ENCODE measurements at places on chromosomes 5 and 9.
A peak's percentile ranks its signal among the peaks of the same experiment; 100 is the strongest.

GRCh38 chr5:135264451-135265440 lies 134.3 kb downstream of the MACROH2A1 start:
- no peak for DNase-seq

DNA sequence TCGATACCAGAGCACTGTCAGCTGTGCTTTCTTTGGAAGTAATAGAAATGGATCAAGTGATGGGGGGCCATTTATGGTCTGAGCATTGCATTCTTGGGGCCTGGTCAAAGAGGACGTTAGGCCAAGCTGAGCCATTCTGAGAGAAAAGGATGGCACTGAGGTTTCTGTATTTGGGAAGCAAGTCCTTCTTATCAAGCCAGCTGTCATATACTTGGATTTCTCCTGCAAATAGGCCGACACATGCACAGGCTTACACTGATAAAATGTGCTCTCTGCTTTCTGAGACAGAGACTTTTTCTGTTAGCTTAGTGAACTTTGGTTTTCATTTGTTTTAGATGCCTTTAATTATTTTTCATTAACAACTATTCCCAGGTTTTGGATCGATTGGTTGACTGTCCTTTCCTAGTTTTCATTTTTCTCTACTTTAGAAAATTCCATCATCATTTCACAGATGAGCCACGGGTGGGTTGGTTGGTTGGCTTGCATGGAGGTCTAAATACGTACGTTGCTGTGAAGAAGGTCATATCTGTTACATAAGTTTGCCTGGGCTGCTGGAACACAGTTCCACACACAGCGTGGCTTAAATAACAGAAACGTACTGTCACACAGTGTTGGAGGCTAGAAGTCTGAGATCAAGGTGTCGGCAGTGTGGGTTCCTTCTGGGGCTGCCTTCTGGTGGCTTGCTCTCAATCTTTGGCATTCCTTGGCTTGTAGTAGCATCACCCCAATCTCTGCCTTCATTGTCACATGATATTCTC lies 20.3 kb downstream of the TMOD1 start:
- no peak for DNase-seq

DNA sequence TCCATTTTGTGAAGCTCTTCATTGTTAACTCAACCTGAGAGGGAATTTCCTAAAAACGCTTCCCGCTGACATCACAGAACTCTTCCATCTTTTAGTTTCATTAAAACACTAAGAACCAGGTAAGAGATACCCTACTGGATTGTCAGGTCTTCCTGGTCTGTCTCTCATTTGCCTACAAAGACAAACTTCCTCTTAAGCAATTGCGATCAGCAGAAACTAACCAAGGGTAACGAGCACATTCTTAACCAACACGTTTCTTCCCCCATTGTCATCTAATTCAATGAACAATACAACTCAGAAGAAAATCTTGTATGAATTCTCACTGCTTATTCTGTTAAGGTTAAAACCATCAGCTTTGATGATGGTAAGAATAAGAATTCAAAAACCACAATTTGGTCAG lies 6.6 kb downstream of the FBXW11 start:
- DNase-seq, result no peak

DNA sequence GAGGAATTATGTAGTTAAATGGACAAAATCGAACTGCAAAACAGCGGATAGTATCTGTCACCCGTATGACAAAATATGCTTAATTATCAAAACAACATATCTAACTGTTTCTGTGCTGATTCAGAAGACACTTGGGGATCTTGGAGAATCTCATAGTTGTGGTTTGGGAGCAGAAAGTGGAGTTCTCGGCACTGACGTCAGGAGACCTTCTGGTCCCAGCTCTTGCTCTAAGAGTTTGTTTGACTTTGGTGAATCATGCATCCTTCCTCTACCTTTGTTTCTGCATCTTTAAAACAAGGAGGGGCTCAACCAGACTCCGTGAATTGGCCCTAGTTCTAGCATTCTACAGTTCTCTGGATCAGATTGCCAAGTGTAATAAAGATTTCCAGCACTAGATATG lies 37.0 kb upstream of the TAF1L start:
- DNase-seq, result no peak

GRCh38 chr5:1442222-1443145 lies 2.8 kb downstream of the SLC6A3 start:
- DNase-seq, result no peak

DNA sequence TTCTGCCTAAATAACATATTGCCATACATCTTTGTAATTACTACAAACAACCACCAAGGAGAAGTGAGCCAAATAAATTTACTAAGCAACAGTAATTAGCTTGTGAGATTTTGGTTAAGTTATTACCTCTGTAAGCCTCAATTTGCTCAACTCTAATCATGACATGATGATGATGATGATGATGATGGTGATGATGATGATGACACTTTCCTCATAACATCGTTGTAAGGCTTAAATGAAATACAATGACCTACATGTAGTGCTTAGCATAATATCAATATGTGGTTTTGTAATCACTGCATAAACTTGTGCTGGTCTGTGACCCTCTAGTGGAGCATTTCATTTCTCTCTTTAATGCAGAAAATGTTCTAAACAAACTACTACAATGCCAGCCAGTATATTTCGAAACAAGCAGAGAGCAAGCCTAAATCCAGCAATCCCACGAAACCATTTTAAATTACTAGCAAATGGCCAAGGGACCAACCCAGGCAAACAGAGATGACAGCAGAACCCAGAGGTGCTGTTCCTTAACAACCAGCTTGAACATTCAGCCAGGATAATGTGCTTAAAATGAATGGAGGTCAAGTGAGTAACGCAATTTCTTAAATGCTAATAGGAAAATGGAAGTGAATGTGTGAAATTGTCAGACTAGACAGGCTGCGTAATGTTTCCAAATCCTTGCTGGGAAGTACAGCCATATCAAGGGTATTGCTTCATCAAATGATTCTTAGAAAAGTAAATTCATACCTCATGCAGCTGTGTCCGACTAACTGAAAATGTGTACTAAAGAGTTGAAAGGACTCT lies 281.9 kb upstream of the PUM3 start:
- no peak for DNase-seq

DNA sequence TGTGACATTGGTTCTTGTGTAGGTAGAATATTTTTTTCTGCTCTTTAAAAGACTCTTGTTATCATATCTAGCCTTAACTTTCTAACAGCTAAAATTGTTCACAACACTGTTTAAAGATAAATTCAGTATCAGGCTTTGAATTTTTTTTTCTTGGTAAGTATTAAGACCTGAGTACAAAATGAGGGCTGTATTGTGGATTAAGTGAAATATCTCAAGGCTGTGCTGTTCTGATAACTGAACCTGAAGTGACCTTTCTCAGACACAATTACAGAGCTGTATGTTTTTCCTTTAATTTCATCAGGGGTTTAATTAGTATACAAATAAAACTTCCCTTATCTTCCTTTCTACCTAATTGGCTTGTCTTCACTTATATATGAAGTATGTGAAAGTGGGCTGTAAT lies 290.5 kb downstream of the CCDC171 start:
- DNase-seq, result no peak

DNA sequence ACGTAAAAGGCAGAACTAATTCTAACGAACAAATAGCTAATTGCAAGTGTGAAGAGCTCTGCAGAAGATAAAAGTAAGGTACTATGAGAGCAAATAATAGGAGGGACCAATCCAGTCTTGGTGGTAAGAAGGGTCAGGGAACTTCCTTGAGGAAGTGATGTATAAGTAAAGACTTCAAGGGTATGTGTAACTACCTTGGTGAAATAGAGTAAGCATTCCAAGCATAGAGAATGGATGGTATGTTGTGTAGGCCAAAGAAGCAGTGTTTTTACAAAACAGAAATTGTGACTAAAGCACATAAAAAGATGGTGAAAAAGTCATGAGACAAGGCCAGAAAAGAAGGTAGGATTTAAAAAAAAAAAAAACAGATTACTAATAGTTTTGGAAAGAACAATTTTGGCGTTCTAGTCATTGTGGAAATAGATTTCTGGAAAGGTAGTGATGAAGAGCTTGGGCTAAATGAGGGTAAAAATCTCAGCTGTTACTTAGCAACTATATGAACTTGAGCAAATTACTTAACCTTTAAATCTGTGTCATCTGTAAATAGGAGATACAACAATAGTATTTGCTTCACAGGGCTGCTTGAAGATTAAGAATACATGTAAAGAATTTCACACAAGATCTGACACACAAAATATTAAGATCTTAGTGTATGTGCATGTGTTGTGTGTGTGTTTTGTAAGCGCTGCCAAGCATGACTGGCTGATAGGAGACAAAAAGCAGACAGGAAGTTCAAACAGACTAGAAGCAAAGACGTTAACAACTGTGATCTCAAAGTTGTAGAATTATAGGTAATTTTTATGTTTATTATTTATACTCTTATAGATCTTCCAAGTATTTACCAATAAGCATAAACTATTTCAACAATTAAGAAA lies 73.5 kb downstream of the NR6A1 start:
- no peak for DNase-seq

DNA sequence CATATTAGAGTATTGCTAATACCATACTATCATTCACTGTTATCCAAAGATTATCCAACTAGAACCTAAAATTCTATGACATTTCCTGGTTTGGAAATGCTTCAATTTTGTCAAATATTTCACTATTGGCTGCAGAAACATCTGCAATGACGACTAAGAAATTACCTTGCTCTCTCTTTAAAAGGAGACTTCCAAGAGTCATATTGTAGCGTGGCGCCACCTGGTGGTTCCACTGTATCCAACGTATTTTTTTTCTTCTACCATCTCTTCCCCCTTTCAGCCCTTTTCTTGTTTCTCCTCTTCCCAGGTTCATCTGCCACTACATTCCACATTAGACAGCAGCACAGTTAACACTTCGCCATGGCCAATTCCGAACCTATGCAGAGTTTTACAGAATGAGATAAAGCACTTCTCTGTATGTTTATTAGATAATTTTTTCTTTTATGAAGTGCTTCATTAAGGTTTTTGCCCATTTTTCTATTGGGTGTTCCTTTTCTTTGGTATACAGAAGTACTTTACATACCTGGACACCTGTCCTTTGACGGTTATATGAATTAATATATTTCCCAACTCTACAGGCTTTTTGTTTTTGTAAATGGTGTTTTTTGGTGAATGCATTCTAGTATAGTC lies 153.5 kb downstream of the CDC42SE2 start:
- DNase-seq, result peak; percentile 69

DNA sequence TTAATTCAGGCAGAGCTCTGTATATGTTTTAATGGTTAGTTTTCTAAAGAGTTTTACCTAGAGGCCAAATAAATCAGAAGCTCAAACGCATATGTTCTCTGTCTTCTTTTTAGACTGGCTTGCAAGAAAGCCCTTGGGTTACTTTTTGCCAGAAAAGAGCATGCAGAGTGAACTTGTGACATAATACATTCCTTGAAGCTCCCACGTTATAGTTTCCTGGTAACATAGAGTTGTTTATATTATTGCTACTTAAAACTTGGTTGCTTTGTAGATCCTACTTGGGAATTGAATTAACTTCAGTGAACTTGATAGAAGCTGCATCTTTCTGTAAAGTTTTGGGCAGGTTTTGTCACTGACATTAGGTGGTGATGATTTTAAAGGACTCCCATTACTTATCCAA lies 102.9 kb downstream of the C9orf152 start:
- no peak for DNase-seq

GRCh38 chr9:93864032-93864431 lies 91.1 kb downstream of the BARX1 start:
- no peak for DNase-seq

GRCh38 chr5:40406741-40407211 lies 272.9 kb upstream of the PTGER4 start:
- no peak for DNase-seq

DNA sequence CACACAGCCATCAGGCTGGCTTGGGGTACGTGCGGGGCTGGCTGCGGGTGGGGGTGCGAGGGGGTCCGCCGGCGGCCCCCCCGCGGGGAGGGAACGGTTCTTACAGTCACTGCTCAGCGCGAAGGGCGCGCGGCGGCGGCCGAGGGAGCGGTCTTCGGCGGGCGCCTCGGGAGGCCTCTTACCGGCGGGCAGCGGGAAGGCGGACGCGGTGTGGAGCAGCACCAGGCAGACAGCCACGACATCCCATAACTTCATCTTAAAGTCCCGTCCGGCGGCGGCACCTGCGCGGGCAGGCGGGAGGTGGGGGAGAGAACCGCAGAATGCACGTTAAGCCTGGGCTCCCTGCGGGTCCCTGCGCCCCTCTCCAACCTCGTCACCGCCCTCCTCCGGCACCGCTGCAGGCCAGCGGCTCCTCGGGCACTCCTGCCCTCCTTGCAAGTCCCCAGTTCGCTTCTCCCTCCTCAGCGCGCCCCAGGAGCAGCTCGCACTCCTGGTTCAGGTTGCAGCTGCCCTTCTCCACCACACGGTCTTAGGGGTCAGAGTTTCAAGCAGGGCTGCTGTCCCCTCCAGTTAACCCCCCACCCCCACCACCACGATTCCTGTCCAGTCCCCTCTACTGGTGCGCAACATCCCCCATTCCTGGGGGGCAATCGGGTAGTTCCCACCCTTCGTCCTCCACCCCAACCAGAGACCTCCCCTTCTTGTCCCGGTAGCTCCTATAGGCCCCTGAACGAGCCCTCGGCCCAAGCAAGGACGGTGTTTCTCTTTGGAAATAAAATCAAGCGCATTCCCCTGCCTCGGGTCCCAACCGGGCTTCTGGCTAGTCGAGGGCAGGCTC lies 5.1 kb downstream of the GDNF start:
- no peak for DNase-seq

DNA sequence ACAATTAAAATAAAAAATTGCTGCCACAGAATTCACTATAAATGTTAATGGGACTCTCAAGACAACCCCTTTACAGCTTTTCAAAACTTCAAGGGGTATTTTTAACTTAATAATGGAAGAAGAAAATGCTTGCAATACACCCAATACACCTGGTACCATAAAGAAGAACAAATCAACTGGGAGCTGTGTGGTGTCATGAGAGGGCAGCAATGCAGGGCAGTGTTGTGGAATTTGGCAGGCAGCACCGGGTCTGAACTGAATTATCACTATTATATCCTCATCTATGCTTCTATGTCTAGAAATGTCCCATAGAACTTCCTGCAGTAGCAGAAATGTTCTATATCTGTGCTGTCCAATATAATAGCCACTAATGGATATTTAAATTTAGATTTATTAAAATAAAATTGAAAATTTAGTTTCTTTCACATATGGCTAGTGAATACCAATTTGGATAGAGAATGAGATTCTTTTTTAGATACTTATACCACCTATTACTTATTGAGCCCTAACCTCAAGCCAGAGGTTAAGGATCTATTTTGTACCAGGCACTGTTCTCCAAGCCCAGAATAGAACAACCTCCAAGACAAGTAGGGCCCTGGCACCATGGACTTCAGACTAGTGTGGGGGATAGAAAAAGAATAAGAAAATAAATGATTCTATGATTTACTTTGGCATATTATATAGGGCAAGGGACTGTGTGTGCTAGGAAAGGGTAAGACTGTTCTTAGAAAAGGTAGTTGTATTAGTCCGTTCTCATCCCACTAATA lies 265.3 kb downstream of the PDE4D start:
- no peak for DNase-seq

- DNase-seq, result no peak
These were observed 105.6 kb downstream of the PLCXD3 start for GRCh38 chr5:41404757-41405156.

GRCh38 chr5:97553604-97554452 lies 370.8 kb upstream of the RIOK2 start:
- no peak for DNase-seq

Measured in NCI-H1694 treated with DMSO at 0.1 percent for 48 hours (cell line).